NCI-H510A treated with DMSO at 0.1 percent for 48 hours (cell line): ENCODE measurements at places on chromosomes 12 and 14.

- no peak for DNase-seq
Observed at GRCh38 chr14:87992346-87992717, 650 bp downstream of the GALC start.

GRCh38 chr14:72535485-72535884, 358.4 kb downstream of the DPF3 start:
- no peak for DNase-seq

- DNase-seq, result no peak
Observed at GRCh38 chr14:99645545-99646505, 896 bp downstream of the HHIPL1 start.

GRCh38 chr12:77236066-77236465, 170.7 kb upstream of the E2F7 start:
- DNase-seq, result no peak

DNA sequence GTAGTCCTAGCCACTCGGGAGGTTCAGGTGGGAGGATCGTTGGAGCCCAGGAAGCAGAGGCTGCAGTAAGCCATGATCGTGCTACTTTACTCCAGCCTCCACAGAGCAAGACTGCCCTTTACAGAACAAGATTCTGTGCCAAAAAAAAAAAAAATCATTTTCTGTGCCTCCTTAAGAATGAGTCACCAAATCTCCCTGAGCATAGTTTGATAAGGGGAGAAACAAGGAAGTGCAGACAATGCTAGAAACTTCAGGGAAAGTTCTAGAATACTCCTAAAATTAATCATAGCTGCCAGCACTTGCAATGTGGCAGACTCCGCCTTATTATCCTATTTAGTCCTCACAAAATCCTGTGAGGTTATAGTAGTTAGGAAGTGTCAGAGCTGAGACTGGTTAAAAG, 74.5 kb downstream of the KCNK10 start:
- no peak for DNase-seq

GRCh38 chr12:107783406-107784376, 9.2 kb downstream of the ASCL4 start:
- DNase-seq, result no peak

DNA sequence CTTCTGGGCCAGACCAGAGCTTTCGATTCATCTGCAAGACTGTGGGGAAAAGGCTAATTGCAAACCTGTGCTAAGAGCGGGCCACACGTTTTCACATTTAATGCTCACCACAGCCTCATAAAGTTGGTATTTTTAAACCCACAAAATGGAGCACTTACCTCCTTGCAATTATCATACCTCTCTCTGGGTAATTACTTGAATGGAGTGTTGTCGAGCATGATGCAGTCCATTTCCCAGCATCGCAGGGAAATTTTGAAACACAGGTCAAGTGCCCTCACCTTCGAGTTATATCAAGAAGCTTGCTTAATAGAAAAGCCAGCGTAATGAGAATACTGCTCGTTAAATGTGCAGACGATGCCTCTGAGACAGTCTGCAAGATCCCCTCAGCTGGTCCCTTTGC, 8.8 kb upstream of the IFI27L2 start:
- no peak for DNase-seq

DNA sequence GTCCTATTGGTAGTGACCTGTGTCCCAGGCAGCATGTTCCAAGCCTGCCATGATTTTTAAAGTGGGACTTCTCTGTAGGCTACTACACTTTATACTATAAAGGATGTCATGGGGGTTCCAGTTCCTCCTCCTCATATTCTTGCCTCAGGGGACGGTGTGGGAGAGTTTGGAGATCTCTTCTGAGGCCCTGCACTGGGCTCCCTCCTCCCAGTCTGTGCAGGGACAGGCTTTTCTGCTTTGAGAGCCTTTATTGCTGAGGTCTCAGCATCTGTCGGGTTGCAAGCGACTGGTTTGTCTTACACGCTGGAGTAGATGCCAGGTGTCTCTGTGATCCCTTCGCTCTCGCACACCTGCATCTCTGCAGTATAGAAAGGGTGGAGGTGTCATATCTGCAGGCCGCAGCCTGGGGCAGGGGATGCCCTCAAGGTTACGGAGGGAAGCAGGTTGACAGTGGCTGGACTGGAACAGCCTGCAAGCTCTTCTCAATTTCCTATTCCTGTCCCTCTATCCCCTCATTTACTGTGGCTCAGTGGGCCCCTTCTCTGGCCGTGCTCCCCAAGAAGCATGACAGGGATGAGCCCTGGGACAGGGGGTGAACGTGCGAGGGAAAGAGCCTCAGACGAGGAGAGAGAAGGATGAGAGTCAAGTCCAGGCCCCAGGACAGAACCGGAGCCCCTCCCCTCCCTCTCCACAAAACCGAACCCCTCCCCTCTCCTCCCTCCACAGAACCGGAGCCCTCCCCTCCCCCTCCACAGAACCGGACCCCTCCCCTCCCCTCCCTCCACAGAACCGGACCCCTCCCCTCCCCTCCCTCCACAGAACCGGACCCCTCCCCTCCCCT, 51.3 kb downstream of the SLC6A12 start:
- DNase-seq, result peak; percentile 84

- no peak for DNase-seq
Observed at GRCh38 chr12:22715254-22715653, 90.3 kb downstream of the ETNK1 start.

DNA sequence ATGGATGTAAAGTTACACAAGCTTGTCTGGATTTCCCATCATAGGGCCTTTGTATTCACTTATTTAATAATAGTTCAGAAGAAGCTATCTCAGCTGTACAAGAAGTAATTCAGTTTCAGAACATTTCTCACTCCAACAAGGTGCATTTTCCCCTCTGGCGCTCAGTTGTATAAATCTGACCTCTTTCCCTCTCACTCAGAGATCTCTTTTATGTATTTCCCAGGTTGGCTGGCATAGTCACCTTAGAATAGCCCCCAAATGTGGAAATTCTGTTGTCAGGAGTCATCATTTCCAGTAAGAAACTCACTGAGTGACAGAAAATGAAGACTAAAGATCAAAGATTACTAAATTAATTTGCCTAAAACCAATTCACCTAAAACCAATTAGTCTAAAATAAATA, 11.2 kb downstream of the AJUBA start:
- no peak for DNase-seq

GRCh38 chr14:21537090-21537424, 10.9 kb upstream of the SALL2 start:
- DNase-seq, result no peak

GRCh38 chr12:121795034-121795968, 1.8 kb upstream of the RHOF start:
- DNase-seq, result peak; percentile 72

DNA sequence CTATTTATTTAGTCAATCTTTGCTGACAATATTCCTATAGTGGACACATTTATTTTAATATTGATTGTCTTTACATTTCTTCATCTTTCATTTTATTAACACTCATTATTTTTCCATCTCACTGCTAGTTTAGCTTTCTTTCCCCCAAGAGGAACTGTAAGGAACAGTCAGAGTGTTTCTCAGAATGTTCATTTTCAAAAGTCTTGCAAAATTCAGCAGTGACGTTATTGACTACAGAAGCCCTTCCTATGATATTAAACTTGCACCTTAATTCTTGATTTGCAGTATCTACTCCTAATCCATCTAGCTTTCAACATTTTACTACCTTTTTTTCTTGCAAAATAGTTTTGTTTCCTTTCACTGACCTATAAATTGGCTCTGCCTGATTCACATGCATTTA, 13.0 kb downstream of the CLEC2B start:
- DNase-seq, result no peak

DNA sequence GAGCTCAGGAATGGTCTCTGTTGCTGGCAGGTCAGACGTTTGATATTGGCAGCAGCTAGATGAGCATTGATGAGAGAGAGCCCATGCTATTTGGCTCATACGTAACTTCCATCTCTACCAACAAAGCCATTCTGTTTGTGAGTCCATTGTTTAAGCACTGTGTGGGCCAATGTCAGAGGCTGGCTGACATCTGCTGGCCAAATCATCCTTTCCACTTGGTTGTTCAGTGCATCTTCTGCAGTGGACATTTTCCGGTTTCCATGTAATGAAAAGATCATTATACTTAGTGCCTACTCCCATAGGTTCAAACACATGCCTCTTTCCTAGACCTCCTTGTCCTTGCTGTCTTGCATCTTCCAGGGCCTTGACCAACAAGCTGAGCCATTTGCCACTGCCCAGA, 59.2 kb downstream of the IFT81 start:
- no peak for DNase-seq

GRCh38 chr14:38505221-38505972, 249.5 kb upstream of the CLEC14A start:
- DNase-seq, result no peak

DNA sequence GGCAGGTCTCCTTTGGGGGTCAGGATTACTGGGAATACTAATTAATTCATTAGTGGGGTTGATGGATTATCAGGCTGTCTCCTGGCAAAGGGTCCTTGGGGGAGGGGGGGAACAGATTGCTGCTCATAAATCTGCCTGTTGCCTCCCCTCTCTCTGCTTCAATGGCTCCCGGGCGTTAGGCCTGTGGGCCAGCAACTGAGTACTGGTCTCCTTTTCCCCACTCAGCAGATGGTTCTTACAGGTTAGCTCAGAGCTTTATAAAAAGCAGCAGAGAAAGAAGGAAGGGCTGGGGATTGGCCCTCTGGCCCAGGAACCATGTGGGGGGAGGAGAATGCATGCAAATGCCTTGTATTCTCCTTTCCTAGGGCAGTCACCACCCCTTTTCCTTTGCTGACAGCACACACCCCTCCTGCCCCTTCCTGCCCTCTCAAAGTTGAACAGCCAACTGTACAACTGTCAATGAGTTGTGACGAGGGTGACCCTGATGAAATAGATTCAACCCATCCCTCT, 2.3 kb upstream of the NEUROD4 start:
- DNase-seq, result no peak

GRCh38 chr12:31620311-31620710, 29.4 kb upstream of the DENND5B start:
- no peak for DNase-seq

GRCh38 chr12:81957631-81958030, 198.5 kb upstream of the PPFIA2 start:
- DNase-seq, result no peak

DNA sequence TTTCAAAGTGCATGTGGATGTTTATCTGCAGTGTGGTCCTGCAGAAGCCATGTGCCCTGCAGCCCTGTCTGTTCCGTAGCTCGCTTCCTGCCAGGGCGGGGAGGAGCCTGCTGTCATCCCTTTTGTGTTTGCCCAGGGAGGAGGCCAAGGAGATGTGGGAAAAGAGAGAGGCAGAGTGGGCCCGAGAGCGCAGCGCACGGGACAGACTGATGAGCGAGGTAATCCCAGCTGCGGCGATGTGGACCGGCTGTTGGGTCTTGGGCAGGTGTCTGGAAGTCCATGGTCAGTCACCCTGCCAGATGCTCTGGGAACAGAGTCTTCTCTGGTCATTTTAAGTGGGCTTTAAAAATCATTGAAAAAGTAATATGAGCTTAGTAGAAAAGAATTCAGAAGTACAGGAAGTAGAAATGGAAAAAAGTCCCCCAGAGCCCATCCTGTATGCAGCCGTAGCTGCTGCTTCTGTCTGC, 12.8 kb downstream of the TCHP start:
- no peak for DNase-seq

DNA sequence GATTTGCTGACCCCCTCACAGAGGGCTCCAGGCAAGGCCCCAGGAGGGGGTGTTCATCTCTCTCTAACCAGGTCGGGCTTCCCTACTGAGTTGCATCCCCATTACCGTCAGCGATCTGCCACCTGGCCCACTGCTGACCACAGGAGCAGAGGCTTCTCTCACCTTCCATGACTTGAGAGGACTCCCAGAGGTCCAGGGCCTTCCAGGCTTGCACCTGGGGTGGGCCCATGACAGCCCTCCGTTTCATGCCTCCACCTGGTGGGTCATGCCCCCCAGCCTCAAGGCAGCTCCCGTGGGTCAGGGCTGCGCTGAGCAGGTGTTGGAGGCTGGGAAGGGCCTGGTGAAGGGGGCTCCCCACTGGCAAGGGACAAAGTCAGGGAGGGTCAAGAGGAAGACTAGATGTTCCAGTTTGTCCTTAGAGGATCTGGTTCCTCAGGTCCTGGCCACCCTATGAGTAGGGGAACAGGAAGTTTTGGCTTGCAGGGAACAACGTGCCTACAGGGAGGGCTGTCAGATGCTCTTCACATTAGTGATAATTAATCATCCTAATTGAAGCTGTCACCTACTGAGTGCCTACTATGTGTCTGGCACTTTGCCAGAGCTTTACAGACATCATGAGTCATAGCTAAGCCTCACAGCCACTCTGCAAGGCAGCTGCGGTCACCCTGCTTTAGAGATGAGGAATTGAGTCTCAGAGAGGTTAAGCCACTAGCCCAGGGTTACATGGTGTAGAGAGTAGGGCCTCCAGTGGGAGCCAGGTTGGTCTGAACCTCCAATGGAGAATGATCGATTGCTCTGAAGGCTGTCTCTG, 13.8 kb downstream of the NFKBIA start:
- peak; percentile 88 for DNase-seq
